ENCODE measurements at places on chromosomes 6 and 20.

- DNase-seq: no peak
Measured at GRCh38 chr6:40148882-40149573, 214.8 kb upstream of the MOCS1 start.

GRCh38 chr6:7851780-7852179 is 58.8 kb downstream of the TXNDC5 start:
- DNase-seq: no peak

- DNase-seq: no peak
Measured at GRCh38 chr6:64932486-64932885, 774.5 kb downstream of the EYS start.

DNA sequence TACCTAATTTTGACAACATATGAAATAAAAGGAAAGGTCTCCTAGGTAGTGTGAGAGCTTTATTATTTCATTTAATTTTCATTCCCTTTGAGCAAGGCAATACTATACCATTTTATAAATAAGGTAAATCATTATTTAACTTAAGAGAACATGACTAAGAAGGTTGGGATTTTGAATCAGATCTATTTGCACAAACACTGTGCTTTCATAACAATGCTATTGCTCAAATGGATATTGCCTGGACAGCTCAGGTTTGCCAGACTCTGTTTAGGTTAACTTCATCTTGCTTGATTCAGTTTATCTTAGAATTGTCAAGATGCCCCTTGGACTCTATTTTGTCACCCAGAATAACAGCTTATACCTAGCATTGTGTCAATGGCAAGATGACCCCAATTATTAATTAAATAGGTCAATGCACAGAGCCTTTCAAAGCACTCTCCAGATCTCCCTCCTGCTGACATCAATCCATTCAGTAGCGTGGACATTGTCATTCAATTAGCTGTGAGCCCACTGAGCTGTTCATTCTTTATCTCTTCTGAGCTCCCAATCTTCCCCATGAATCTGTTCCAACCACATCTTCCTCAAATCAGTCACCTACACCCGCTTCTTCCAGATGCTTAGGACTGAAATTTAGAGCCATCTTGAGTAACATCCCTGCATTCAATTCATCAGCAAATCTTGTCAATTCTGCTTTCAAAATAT is 42.1 kb upstream of the TMEM30A start:
- DNase-seq: no peak

GRCh38 chr20:60116128-60116909 is 158.1 kb downstream of the CDH26 start:
- no peak for DNase-seq

- no peak for DNase-seq
Measured at GRCh38 chr6:15526212-15526701, 136.6 kb downstream of the DTNBP1 start.

GRCh38 chr6:44189257-44189656 is 27.5 kb upstream of the MYMX start:
- DNase-seq: no peak

DNA sequence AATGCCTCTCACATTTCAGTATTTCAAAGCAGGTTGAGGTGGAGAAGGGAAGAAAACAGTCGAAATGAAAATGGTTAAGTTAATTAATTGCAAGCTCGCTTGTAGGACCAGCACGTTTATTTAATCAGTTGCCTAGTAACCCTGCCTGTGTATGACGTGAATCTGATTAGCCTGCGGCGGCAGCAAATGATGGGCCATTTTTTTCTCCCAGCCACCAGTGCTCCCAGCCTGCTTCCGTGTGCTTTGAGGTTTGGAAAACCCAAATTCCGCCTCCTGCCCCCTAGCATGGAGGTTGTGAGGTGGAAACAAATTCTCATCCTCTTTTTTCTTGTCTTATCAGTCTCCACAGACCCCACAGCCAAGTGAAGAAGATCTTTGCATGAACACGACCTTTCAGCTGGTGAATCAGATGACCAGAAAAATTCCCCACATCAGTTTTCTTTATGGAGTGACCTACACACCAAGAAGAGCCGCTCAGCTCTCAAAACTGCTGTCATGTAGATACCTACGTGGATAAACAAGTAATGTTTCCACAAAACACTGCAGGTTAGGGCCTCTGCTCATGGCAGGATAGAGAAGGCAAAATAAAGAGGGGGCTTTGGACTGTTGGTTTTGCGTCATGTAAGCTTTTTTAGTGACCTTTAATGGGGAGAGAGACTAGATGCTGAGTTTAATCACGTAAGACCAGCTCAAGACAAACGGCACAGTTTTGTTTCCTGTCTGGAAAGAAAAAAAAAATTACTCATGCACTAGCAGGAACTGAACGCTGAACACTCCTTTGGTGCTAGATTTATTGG is 572.9 kb upstream of the NOX3 start:
- no peak for DNase-seq

- no peak for DNase-seq
Measured at GRCh38 chr6:3337521-3338350, 79.0 kb downstream of the PSMG4 start.

DNA sequence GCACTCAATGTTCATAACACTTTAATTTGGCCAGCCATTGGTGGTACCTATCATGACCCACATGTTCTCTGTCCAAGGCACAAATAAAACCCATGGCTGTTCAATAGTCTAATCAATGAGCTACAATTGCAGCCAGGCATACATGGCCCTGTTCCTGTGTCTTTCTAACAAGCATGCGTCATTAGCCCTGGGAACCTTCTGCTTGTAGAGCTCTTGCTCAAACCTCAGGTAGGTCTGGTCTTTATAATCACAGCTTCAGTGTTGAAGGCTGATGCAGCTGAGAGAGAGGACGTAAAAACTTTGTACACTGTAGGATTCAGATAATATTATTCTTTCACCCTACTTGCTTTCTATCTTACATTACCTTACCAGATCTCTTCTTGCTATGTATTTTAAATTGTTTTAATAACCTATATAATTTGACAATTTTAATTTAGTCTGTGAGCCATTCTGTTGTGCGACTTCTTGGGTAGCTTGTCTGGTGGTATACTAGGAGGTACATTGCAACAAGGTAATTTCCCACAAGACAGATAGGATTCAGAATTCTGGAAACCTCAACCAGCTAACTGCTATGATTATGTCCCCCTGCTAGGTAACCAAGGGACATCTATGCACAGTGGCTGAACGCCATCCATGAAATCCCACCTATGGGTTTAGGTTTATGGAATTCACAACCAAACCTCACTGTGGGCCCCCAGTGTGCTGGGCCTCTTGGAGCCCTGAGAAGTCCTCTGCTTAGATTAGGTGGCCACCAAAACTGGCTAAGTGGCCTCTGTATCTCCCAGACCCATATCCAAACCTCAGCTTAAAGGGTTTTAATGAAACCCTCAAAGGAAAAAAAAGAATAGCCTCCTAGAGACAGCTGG is 55.4 kb upstream of the RIPOR2 start:
- DNase-seq: no peak

DNA sequence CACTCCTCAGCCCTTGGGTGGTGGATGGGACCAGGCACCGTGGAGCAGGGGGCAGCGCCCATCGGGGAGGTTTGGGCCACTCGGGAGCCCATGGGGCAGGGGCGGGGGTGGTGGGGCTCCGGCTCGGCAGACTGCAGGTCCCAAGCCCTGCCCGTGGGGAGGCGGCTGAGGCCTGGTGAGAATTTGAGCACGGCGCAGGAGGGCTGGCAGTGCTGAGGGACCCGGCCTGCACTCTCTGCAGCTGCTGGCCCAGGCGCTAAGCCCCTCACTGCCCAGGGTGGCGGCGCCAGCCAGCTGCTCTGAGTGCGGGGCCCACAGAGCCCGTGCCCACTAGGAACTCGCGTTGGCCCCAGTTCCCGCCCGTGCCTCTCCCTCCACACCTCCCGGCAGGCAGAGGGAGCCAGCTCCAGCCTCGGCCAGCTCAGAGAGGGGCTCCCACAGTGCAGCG is 182.1 kb upstream of the OPRM1 start:
- no peak for DNase-seq

DNA sequence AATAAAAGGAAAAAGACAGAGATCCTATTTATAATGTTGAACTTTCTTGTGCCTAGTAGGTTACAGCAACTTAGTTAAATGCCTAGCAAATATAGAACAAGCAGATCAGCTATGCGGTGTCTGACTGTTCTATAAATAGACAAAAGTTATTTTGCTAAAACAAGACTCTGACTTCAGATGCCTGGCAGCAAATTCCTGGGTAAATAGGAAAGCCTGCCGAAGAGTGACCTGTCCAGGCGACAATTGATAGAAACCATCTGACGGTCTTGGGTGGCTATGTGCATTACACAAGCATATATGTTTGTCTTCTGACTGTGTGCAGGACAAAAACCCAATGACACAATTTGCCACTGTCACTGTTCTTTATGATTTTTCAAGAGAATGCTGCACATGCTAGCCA is 38.0 kb upstream of the PDE10A start:
- DNase-seq: no peak

- no peak for DNase-seq
Measured at GRCh38 chr20:24149881-24150307, 161.3 kb upstream of the GGTLC1 start.

DNA sequence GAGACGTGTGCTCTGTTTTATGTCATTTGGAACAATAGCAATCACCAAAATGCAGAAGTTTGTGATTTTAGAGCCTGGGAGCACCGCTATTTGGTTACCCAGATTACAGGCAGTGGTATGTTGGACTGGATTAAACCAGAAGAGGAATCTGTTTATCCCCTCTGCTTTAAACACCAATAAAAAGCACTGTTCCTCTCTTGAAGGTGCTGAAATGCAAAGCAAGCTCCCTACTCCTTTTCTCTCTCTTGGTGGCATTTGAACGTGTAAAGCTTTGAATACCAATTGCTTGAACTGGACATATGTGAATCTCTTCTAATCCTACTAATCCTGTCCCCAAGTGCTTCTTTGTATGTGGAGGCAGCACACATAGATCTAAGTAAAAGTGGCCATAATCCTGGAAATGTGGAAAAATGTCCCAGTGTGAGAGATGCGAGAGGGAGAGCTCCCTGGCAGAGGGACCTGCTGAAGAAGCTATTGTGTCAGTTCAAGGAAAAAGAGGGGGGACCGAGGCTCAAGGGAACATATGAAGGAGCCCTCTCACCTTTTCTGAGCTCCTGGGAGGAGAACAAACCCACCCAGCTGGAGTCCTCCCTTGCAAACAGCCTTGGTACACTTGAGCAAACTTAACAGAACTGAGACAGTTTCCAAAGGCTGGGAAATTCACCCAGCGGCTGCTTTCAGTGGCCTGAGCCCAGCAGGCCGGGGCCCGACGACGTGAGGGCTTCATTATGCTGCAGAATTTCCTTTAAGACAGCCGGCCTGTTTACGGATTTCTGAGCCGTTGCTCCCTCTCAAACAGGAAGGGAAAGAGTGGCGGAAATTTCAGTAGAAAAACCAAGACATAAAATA is 18.8 kb upstream of the OLIG3 start:
- DNase-seq: no peak

DNA sequence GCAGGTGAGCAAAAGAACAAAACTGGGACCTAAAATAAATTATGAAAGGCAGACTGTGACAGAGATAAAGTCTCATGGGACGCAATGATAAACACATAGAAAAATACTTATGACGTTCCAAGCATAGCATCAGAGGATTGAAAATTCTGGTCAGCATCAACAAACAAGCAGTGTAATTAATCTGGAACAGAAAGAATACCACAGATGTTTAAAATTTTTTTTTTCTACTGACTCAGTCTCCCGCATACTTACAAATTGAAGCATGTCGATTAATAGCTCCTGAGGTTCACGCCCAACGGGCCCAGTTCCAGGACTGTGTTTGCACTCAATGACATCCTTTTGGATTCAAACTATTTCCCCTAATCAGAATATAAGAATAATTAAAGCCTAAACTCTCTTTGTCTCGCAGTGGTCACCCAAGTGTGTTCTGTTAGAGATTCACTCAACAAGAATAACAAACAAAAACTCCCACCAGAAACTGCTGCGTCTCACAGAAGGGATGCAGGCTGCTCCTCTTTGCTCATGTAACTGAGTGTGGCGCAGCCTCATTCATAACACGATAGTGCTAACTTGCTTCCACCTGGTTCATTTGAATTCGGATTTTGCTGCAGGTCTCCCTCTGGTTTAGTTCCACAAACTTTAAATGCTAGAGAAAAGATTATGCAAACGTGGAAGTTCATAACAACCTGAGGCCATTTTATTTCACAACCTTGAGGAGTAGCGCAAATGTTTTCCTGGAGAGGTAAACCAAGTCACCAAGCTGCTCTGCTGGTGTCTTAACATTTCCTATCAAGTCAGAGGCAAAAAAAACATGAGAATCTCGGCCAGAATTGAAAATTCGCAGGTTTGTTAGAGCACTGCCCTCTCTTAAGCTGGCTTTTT is 69.0 kb upstream of the CITED2 start:
- DNase-seq: no peak

- DNase-seq: no peak
Measured at GRCh38 chr6:7770111-7770510, 44.2 kb downstream of the BMP6 start.

DNA sequence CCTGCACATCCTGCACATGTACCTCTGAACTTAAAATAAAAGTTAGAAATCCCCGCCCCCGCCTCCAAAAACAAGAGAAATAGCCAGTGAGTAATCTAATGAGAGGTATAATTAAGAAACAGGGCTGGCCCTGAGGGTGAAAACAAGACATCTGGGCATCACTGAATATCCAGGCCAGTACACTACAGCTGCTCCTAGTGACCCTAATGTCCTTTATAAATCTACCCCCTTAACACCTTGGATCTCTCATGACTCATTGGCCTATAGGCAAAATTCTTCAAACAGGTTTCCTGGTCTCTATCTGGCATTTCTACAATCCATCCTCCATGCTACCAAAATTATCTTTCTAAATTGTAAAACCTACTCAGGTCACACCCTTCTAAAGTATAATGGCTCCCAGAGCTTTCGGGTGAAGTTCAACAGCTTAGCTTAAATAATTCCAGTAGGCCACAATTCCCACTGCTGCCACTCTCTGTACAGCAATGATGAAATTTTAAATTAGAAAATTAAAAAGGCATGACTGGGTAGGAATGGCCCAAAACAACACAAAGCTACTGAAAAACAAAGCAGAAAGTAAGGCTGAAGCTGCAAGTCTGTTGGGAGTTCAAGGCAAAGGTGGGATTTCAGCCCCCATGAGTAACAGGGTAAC is 260.9 kb downstream of the GMDS start:
- DNase-seq: no peak

DNA sequence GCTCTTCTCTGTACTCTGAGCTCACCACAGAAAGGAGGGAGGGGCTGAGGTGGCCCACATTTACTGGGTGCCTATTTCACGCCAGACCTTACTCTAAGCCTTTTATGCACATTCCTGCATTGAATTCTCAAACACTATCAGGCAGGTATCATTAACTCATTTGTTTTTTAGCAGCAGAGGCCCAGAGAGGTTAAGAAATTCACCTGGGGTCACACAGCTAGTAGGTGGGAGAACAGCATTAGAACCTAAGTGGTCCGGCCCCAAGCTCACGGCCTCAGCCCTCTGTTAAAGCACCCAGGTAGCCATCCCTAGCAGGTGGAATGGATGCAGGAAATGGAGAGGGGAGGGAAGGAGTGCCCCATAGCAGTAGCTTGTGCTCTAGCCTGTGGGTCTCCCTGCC is 84.5 kb downstream of the GRM4 start:
- no peak for DNase-seq

DNA sequence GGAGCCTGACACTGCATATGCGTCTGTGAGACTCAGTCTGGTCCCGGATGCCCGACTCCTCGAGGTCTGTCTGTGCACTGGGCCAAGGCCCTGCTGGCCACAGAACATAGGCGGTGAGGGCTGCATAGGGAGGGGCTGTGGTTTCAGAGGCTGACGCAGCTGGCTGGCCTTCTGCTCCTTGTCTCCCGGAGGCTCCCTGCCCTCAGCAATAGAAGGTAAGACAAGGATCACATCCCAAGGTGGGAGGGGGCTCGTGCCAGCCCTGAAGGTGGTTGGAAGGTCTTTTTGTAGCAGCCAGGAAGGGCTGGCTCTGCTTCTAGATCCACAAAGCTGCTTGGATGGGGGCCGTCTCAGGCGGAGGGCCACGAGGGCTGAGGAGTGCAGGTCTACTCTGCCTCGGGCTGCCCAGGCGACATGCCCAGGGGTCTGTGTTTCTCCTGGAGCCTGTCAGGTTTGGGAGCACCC is 239.8 kb upstream of the SULF2 start:
- DNase-seq: no peak
